ENCODE measurements at places on chromosomes 6 and 20. TPM values are rescaled to one million over a fixed set of nuclear protein-coding genes. Genes with fewer than 3 reads are reported as not detected.

TUBB2B gene
- 5.1 TPM for total RNA-seq

KIF13A gene
- 12.7 TPM for total RNA-seq

SLC35F1 gene
- 0.18 TPM for total RNA-seq

RIPOR2 gene
- not detected for total RNA-seq

RNF39 gene
- not detected for total RNA-seq

TRIM38 gene
- 7.1 TPM for total RNA-seq

TDRD6 gene
- total RNA-seq, result not detected

VSX1 gene
- total RNA-seq, result not detected

MUCL3 gene
- total RNA-seq, result not detected

BPIFB4 gene
- not detected for total RNA-seq

Data from H4 (cell line).